Activated CD8-positive, alpha-beta memory T cell treated with anti-CD3 and anti-CD28 coated beads, Interleukin-2, amount 10 ng/mL, durations not matched to agents 7 days and 5 days (primary cell): ENCODE measurements at places on chromosomes 1 and 21.

GRCh38 chr1:87505391-87505983, 176.8 kb downstream of the LMO4 start:
- H3K27me3 ChIP-seq = no peaks in the 10 kb centered on the region
- DNase-seq = no peak
- H3K4me3 ChIP-seq = no peak overlapping the region

- H3K27ac ChIP-seq = no peak overlapping the region
- no peaks in the 10 kb centered on the region for H3K36me3 ChIP-seq
- H3K4me1 ChIP-seq = no peaks in the 10 kb centered on the region
- DNase-seq = no peak
- H3K27me3 ChIP-seq = no peaks in the 10 kb centered on the region
These were observed 385.0 kb upstream of the NFIA start for GRCh38 chr1:60697204-60697994.

DNA sequence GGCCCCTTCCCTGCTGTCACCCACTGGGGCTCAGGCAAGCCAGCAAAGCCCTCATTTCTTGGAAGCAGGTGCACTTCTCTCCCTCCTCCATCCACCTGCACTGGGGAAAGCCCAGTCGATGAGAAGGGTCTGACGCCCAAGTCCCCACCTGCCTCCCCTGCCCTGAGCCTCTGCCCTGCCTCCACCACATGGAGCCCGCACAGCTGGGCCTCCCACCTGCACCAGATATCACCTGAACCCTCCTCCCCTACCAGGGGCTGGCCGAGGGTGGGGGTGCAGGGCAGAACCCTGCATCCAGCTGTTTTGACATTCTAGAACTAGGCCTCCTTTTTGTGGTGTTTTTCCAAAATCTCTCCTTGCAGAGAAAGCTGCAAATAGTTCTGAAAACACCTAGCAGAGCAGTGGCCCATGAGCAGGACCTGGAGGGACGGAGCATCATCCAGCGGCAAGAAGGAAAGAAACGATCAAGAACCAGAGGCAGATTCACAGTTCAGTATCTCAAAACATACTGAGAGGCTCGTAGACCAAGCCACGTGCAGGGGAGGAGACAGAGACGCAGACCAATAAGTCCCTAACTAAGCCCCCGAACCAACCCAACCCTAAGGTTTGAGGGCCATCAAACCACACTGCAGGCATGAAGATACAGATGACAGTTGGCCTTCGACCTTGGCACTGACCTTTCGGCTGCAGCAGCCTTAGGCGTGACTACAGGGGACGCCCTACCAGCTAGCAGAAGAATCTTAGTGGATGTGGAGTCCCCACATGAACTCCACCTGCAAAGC, 16.7 kb downstream of the CHD5 start:
- H3K4me1 ChIP-seq = peaks cover 2% of the 10 kb centered on the region
- no peak overlapping the region for H3K4me3 ChIP-seq
- peaks cover 19% of the 10 kb centered on the region for H3K27me3 ChIP-seq

- H3K36me3 ChIP-seq = peaks cover 78% of the 10 kb centered on the region
- H3K4me1 ChIP-seq = peaks cover 93% of the 10 kb centered on the region
- DNase-seq = peak; percentile 88
- H3K27me3 ChIP-seq = no peaks in the 10 kb centered on the region
- H3K4me3 ChIP-seq = peak overlapping the region; percentile 10
These were observed 28.3 kb downstream of the EIF2D start for GRCh38 chr1:206583707-206584648.

GRCh38 chr1:151157067-151157531, 650 bp downstream of the TNFAIP8L2 start:
- peak overlapping the region; percentile 96 for H3K4me3 ChIP-seq
- H3K4me1 ChIP-seq = peaks cover 57% of the 10 kb centered on the region
- no peaks in the 10 kb centered on the region for H3K27me3 ChIP-seq
- peaks cover 28% of the 10 kb centered on the region for H3K36me3 ChIP-seq

DNA sequence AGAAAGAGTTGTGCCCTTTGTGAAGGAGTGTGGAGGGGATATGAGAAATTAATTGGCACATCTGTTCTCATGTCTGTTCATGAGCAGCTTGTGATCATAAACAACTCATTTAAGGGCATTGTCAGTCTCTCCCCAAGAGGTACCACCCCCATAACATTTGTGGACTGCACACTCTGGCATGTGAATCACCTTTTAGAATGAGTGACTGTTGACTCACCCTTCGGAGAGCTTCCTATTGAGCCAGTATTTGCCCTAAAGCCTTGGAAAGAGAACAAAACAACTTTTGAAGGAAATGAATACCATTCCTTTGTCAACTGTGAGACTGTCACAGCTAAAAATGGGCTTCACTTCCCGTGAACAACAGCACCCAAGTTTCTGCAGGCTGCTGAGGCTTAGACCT, 27.5 kb upstream of the MYSM1 start:
- H3K4me3 ChIP-seq = no peak overlapping the region
- H3K27me3 ChIP-seq = no peaks in the 10 kb centered on the region
- H3K27ac ChIP-seq = peak overlapping the region; percentile 89
- DNase-seq = no peak

DNA sequence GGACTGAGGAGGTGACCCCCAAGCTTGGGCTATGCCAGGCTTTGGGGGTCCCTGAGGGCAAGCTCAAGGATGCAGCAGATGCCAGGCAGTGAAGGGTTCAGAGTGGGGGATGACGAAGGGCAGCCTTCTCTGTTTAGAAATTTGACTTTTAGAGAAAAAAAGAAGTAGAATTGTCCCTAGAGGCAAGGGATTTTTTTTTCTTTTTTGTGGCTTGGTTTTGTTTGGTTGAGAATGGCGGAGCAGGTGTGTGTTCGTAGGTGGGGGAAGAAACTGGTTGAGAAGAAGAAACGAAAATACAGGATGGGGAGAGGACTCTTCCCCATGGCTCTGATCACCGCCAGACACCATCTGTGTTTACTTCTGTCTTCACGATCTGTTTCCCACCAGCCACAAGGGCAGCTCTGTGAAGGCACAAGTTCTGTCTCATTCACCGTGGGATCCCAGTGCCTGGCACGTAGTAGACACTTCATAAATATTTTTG, 8.2 kb downstream of the PLA2G5 start:
- no peak overlapping the region for H3K27ac ChIP-seq
- DNase-seq = no peak
- H3K4me1 ChIP-seq = peaks cover 18% of the 10 kb centered on the region
- no peaks in the 10 kb centered on the region for H3K36me3 ChIP-seq
- H3K4me3 ChIP-seq = no peak overlapping the region

- peaks cover 9% of the 10 kb centered on the region for H3K27me3 ChIP-seq
- DNase-seq = no peak
- H3K27ac ChIP-seq = no peak overlapping the region
- H3K4me1 ChIP-seq = no peaks in the 10 kb centered on the region
- no peak overlapping the region for H3K4me3 ChIP-seq
- no peaks in the 10 kb centered on the region for H3K36me3 ChIP-seq
These were observed 133.8 kb downstream of the NAV1 start for GRCh38 chr1:201672685-201673084.

DNA sequence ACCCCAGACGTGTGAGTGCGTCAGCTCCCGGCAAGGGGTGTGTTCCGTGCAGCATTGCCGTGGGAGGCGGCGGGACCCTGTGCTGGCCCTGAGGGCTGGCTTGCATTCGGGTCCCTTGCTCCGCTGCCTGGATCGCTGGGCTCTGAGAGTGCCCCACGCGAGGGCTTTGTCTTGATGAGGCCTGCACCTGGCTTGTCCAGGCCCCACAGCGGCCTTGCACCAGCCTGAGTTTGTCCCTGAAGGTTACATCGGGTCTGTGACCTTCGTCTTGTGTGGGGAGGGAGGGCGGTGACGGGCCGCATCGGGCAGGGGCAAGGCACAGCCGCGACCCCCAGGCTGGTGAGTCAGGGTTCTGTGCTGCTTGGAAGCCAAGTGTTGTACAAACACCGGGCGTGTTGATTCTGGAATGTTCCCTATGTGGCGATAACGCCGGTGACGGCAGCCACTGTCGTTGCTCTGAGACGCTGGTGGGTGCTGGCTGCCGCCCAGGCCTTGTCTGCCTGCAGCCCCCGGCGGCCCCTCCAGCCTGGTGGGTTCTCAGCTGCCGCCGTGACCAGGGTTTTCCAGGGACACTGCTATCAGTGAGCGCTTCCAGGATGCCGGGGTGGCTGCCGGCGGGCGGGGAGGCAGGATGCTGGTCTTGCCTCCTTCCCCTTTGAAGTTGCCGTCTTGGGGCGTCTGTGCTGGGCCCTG, 42.9 kb downstream of the SLX9 start:
- no peaks in the 10 kb centered on the region for H3K36me3 ChIP-seq
- H3K4me3 ChIP-seq = no peak overlapping the region
- H3K27me3 ChIP-seq = no peaks in the 10 kb centered on the region
- no peak for DNase-seq

DNA sequence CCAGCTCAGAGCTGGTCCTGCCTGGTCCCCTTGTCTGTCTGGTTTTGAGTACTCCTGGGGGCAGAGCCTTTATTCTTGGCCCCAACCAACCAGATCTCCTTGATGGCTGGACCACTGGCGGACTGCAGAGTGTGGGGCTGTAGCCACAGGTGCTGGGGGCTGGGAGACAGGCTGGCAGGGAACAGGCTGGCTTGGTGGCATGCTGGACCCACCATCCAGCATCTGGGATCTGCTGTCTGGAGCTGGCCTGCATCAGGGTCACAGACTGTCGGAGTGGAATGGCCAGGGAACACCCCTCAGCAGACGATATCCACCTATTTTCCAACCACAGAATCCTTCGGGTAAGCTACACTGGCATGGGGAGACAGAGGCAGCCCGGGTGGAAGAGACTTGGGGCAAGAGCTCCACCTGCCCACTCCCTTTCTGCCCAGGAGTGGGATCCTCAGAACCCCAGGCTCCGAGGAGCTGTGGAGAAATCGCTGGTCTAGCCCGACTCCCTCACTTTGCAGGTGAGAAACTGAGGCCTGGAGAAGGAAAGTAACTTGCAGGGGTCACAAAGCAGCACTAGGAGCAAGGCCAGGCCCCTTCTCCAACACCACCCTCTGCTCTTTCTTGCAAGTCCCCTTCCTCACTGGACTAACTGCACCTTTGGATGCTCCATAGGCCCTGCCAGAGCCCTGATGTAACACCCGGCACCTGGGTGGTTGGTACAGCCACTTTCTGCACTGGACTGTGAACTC, 40.6 kb downstream of the TNNT2 start:
- H3K27ac ChIP-seq = no peak overlapping the region
- H3K4me3 ChIP-seq = no peak overlapping the region
- H3K36me3 ChIP-seq = no peaks in the 10 kb centered on the region
- H3K27me3 ChIP-seq = peaks cover 26% of the 10 kb centered on the region

DNA sequence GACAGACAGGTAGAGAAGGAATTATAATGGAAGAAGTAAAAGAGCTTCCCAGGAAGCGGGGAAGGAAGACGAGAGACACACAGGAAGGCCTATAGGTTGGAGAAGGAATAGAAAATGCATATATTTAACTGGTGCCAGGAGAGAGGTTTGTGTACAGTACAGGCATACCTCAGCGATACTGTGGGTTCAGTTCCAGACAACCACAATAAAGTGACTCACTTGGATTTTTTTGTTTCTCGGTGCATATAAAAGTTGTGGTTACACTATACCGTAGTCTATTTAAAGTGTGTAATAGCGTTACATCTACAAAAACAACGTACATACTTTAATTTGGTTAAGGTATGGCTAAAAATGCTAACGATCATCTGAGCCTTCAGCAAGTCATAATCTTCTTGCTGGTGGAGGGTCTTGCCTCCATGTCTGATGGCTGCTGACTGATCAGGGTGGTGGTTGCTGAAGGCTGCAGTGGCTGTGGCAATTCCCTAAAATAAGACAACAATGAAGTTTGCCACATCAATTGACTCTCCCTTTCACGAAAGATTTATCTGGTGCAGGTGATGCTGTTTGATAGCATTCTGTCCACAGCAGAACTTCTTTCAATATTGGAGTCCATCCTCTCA, 16.0 kb downstream of the YARS1 start:
- peak overlapping the region; percentile 23 for H3K4me3 ChIP-seq
- H3K4me1 ChIP-seq = peaks cover 51% of the 10 kb centered on the region
- H3K27me3 ChIP-seq = no peaks in the 10 kb centered on the region
- H3K36me3 ChIP-seq = peaks cover 61% of the 10 kb centered on the region
- H3K27ac ChIP-seq = peak overlapping the region; percentile 71
- DNase-seq = peak; percentile 55

DNA sequence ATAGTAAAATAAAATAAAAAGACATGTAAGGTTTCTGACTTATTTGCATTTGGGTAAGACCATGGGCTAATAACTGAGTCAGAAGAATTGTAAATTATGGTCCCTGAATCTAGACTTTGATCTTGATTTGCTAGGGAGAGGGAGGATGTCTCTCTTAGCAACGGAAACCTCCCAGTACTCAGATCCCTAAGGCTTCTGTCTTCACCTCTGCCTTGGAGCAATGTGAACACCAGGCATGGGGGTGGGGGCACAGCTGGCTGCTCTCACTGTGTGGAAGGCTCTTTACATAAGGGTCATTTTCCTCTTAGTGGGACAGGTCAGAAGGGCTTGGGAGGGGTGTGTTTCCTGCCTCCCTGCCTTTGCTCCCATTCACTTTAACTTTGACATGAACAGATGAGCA, 17.0 kb upstream of the TMEM54 start:
- peaks cover 19% of the 10 kb centered on the region for H3K4me1 ChIP-seq
- H3K27ac ChIP-seq = no peak overlapping the region
- H3K27me3 ChIP-seq = peaks cover 75% of the 10 kb centered on the region

DNA sequence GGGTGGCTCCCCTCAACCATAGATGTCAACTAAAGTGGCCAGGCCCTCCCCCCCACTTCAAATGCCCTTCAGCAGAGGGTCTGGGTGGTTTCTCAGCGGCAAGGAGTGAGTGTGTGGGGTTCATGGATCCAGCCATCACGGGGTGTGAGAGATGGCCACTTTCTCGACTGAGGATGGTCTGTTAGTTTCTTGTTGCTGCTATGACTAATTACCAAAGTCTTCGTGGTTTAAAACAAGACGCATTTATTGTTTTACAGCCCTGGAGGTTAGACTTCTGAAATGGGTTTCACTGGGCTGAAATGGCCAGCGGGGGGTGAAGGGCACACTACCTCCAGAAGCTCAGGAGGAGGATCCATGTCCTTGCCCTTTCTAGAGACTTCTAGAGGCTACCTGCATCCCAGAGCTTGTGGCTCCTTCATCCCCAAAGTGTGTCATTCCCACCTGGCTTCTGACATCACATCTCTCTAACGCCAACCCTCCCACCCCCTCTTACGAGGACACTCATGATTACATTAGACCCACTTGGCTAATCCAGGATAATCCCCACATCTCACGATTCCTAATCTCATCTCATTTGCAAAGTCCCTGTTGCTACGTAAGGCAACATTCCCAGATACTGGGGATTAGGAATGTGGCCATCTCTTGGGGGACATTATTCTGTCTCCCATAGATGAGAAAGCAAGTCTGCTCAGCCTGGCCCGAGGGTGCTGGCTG, 53.0 kb downstream of the EPHB2 start:
- no peaks in the 10 kb centered on the region for H3K36me3 ChIP-seq
- DNase-seq = no peak
- peaks cover 7% of the 10 kb centered on the region for H3K4me1 ChIP-seq

DNA sequence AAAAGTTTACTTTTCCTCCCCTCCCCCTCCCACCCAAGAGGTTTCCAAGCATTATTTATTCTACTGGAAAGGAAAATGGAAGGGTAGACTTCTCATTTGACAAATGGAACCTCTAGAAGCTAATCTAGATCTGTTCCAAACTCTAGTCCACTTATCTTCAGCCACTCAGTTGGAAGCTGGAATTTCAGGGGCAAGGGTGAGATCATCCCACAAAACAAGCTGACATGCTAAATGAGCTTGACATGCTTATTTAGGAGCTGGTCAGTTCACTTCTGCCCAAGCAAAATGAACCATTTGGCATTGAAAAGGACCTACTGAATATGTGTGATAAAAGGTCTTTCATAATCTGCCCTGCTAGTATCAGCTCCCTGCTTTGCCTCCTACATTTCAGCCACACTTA, 5.0 kb downstream of the LRRC41 start:
- H3K4me3 ChIP-seq = no peak overlapping the region
- DNase-seq = no peak
- H3K4me1 ChIP-seq = peaks cover 17% of the 10 kb centered on the region
- H3K27ac ChIP-seq = no peak overlapping the region
- peaks cover 31% of the 10 kb centered on the region for H3K36me3 ChIP-seq
